T1000 (cell line): ENCODE measurements at places on chromosomes 13 and 19.

DNA sequence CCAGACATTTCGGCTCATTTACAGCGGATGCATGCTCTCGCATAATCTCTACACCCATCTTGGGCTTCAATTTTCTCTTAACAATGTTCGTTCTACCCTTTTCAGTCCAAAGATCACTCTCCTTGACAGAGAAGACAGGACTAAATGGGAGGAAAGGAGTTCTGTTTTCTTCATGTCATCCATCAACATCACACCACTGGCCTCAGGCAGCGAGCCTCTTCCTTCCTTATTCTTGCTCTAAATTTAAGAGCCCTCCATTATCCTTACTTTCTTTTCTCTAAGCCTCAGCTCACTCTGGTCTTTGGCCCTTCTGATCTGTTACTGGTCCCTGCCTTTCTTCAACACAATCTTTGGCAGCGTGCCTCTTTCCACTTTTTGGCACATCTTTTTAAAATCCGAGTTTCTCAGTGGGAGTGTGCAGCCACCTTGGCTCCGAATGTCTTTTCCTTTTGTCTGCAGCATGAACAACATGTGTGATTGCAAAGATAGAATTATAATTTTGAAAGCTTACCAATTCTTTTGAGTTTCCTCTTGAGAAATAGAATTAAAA, 98.7 kb downstream of the FAM216B start:
- no peak for DNase-seq

GRCh38 chr19:29389495-29389894, 136.3 kb upstream of the VSTM2B start:
- no peak for DNase-seq

- no peak for DNase-seq
Measured at GRCh38 chr19:12314553-12314952, 18.9 kb downstream of the ZNF563 start.

DNA sequence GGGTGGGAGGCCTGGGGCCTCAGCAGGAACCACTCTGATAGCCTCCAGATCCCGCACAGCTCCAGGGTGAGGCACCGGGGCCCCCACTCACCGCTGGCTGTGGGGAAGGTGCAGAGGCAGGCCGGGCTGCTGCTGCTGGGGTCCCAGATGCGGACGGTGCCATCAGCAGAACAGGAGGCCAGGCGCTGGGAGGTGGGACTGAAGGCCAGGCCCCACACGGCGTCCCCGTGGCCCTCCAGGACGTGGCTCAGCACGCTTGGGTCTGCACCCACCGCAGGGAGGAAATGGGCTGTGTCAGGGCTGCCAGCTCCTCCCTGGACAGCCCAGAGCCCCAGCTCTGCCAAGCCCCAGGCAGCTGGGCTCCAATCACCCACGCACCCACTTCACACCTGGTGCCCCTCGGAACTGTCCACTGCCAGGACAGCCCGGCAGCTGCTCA, 6.1 kb upstream of the PRKD2 start:
- no peak for DNase-seq

DNA sequence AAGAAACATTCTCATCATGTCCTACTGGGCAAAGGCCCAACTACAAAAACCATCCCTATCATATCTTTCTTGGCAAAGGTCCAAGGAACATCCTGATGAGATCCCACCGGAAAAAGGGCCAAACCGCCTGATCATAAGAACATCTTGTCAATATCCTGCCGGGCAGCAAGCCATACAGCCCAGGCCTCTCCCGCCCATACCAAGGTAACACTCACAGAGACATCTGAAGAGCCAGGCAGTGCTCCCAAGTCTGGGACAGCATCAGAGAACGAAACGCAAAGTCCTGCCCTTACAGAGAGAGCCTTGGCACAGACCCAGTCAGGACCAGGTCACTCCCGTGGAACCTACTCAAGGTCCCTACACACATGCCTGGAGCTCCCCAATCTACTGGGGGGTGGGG, 18.5 kb upstream of the ZNF331 start:
- DNase-seq, result no peak

- DNase-seq, result no peak
Measured at GRCh38 chr19:29084266-29084665, 128.7 kb downstream of the UQCRFS1 start.

GRCh38 chr19:37907735-37908455, 887 bp downstream of the SIPA1L3 start:
- no peak for DNase-seq

DNA sequence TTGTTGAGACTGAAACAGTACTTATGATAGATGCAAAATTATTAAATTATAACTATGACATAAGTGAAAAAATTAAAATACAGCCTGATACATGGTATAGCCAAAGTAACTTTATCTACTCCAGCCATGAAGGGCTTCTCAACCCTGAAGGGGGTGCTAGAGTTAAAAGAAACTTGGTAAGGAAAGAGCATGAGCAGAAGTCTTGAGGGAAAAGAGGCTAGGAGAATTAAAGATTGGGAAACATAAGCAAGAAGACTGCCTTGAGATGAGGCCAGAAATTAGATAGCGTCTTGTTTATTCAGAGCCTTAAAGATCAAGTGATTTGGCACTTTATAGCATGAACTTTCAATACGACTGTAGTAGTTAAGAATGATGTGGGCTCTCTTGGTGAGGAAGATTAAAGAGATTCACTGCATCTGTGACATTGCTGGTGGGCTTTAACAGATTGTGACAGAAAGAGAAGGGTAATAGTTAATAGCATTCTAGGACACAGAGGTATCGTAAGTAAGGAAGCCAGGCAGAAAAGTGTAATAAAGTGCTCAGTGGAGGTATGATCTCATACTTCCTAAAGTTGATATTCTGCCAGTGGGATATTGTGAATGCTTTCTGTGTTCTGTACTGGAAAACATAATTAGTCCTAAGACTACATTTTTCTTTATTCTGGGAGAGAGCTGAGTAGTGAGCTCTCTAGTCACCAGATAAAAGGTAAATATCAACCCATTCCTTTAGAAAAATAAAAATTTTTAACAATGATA, 385.4 kb upstream of the PRR20A start:
- no peak for DNase-seq
